ENCODE measurements at places on chromosomes 12 and 14.

- no peak for DNase-seq
These were observed 53.7 kb upstream of the GNPNAT1 start for GRCh38 chr14:52845081-52845480.

DNA sequence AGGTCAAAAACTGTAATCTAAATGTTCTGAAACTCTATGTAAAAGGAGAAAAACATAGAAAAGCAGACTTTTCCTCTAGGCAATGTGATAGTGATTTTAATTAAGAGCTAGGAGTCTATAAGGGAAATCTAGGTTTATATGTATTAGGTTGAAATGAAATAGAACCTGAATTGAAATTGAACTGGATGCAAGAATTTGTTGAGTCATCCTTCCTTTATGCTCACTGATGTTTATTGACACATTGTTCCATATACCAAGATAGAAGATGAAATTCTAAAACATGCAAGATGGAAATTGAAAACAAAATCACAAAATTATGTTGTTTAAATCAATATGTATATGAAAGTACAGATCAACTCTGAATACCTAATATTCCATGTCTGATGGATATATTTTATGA, 170.4 kb upstream of the FLRT2 start:
- DNase-seq: no peak

GRCh38 chr14:96926001-96926400, 128.8 kb downstream of the VRK1 start:
- DNase-seq: no peak

DNA sequence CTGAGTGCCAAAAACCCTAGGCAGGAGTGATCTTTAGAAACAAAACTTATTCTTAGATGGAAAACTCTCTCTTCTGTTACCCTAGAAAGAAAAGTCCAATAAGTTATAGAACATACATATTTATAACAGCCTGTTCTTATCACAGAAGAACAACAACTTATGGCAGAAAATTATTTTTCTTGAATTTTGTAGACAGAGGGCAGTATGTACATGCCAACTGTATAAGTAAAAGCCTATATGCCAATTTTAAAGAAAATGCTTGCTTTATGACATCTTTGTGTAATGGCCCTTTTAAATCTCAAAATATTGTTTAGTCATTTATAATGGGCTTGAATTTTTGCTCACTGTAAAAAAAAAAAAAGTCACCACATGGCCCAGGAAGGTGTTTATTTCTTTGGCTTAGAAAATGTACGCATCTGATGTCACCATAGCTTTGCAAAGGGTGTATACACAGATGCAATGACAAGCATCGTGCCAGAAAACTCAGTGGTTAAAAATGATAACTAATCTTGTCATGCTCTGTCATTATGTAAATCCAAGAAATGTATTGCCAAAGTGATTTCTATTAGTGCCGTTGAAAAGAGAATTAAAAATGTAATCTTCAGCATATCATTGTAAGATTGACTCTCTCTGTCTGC, 38.3 kb upstream of the GRIP1 start:
- peak; percentile 13 for DNase-seq

DNA sequence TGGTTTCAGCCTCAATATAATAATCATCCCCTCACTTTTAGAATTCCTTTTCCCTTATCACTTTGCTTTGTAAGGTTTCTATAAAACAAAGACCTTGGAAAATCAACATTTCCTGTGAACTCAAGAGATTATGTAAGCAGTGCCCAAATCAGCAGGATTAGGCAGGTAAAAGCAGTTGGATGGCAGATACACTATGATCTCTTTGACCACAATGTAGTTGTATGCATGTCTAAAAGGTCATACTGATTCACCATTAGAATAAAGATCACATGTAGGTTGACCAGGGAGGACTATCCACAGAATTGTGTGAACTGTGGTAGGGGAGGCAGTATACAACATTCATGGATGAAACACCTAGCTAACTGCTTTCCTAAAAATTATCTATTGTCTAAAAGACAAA, 57.5 kb downstream of the DENND5B start:
- no peak for DNase-seq

DNA sequence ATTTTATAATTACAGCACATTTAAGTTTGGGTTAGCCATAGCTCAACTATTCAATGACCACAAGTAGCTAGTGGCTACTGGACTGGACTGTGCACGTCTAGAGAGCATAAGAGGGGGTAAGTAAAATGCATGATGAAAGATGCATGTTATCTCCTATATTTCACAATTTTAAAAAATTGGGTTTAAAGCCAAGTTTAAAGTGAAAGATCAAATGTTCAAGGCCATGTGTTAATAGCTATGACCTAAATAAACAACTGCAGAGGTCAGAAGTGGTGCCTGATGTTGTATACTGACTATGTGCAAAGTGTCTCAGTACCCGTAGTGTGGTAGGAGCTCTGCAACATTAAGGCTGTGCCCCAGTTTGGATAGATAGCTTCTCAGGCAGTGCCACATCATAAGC, 48.2 kb downstream of the BMP4 start:
- DNase-seq: no peak

GRCh38 chr12:49932023-49932422, 18.5 kb upstream of the AQP2 start:
- no peak for DNase-seq

DNA sequence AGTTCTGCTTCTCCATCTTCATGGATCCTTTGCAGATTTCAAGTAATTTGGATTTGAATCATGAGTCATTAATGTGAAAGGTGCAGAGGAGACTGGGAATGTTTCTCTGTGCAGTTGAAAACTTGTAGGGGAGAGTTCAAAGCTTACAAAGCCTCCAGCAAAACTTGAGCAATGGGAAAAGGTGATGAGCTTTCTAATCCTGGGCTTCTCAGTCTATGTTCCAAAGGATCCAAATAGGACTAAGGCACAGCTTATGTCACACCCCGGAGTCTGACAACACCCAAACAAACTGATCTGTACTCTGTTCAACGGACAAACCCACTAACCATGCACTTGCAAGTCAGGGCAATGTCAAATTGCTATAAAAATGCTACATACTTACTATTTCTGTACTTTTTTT, 134.8 kb downstream of the DUSP6 start:
- DNase-seq: no peak

DNA sequence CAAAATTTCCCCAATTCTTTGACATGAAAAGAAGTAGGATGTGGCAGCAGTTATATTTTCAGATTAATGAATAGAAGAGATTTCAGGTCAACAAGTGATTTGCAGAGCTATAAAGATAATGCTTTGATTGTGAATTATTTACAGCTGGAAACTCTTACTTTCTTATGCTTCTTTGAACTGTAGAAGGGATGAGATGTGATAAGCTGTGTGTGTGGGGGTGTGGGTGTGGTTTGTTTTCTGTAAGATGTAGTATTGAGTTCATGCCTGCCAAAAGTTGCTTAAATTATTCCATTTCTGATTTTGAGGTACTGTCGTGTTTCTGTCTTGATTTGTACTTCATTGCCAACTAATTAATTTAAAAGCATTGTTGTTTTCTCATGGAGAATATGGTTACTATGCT, 22.7 kb downstream of the AEBP2 start:
- no peak for DNase-seq

- DNase-seq: no peak
These were observed 132.4 kb upstream of the CNTN1 start for GRCh38 chr12:40559865-40560264.

DNA sequence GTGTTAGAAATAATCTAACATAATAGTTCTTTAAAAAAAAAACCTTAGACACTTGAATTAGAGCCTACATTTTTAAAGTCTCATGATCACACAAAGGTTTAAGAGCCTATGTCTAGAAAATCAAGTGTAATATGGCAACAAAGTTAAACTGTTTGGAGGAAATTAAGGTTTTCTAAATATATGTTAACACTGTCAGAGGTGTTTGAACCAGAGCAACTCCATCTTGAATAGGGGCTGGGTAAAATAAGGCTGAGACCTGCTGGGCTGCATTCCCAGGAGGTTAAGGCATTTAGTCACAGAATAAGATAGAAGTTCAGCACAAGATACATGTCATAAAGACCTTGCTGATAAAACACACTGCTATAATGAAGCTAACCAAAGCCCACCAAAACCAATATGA, 12.4 kb downstream of the CPNE8 start:
- DNase-seq: no peak

DNA sequence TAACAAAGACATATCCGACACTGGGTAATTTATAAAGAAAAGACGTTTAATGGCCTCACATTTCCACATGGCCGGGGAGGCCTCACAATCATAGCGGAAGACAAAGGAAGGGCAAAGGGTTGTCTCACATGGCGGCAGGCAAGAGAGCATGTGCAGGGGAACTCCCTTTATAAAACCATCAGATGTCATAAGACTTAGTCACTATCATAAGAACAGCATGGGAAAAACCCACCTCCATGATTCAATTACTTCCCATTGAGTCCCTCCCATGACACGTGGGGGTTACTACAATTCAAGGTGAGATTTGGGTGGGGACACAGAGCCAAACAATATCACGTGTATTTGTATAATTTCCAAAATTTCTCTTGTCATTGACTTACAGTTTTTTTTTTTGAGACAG, 5.5 kb upstream of the LMNTD1 start:
- peak; percentile 26 for DNase-seq

DNA sequence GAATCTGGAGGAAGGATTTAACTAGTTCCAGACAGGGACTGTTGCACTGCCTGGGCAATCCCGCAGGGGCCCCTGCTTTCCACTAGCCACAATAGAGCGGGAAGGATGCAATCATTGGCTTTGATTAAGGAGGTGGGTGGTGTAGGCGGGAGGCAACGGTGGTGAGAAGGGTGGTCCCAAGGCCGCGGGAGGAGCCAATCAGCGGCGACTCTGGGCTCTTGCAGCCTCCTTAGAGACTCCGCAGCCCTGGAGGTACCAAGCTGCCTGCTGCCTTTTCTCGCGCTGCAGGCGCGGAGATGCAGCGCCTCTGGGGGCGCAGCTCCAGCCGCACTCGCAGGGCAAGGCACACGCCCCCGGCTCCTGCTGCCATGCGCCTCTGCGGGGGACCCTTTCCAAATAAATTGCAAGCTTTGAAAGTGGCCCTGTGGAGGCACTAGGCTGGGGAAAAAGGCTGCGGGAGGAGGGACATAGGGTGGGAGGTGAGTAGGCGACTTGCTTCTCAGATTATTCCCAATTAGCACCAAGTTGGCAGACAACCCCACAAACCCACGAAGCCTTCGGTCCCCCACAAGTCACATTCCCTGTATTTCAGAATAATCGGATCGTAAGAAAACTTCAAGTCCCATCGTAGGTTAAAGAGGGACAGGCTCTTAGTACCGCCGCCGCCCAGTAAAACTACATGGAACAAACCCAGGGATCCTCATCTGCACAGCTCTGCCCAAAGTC, 858 bp upstream of the KCNA1 start:
- DNase-seq: peak; percentile 72

GRCh38 chr12:119082496-119082895, 96.2 kb upstream of the HSPB8 start:
- DNase-seq: no peak

DNA sequence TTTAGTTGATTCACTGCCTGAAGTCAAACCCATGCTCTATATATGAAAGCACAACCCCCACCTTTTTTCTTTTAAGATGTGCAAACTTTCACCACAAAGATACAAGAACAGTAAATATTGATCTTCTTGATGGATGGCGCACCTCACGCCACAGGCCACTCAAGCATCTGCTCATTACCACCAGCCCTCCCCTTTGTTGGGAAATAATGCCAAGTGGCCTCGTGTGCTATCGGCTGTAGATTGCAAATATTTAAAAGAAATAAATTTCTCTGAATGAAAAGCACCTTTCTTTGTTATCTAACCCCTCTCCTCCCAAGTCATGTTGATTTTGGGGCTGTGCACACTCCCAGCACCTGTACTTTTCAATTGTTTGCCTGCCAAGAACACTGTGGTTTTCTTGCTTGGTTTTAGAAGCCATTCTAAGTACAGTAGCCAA, 122.7 kb downstream of the C12orf42 start:
- DNase-seq: no peak

- no peak for DNase-seq
These were observed 56.9 kb downstream of the AMN start for GRCh38 chr14:102979406-102979805.

GRCh38 chr14:55449116-55449515, 8.7 kb upstream of the TBPL2 start:
- DNase-seq: no peak

GRCh38 chr14:93958567-93959238, 17.7 kb downstream of the ASB2 start:
- no peak for DNase-seq

- DNase-seq: no peak
These were observed 72.5 kb upstream of the MYF6 start for GRCh38 chr12:80634903-80635302.

DNA sequence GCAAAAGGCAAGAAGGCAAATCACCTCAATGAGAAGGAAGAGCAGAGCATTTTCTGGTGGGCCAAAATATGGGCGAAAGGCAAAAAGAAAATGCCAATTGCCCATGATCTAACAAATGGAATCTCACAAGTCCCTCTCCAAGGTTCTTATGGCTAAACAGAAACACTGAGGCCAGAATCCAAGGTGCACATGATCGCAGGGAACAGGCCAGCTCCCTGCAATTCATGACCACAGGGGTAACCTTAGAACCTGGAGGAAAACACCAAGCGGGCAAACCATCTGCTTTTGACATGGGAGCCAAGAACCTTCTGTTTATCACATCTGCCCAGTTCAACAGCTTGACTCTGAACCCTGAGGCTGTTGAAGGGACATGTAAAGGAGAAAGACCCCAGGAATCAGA, 60.0 kb downstream of the NT5DC3 start:
- DNase-seq: no peak

DNA sequence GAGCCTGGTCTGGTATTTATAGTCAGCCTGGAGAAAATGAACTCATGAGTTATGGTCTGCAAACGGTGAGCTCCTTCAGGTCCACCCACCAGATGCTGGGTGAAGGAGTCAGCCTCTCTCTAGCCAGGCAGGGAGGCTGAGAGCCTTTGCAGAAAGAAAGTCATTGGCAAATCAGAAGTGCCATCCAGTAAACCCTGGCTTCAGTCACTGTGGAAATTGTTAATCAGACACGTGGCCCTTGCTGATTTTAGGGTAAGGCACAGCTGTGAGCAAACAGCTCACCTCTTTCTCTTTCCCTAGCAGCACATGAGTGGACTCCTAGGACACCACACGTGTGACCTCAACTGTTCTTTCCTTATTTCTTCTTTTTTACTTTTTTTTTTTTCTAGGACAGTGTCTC, 44.9 kb downstream of the CHST11 start:
- DNase-seq: no peak

DNA sequence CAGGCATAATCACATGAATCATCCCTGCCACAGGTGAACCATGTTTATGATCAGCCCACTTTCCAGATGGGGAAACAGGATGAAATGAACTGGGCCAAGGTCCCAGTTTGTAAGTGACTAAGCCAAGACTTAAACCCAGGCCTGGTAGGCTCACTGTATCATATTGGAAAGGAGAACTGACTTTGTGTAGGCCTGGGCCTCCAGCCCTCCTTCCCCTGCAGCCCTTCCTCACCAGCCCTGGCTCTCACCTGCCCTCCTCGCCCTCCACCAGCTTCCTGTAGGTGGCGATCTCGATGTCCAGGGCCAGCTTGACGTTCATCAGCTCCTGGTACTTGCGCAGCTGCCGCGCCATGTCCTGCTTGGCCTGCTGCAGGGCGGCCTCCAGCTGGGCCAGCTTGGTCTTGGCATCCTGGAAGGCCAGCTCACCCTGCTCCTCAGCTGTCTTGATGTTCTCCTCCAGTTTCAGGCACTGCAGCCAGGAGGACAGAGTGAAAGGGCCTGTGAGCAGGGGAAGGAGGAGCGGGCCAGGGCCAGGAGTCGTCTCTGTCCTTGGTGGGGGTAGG, 19.8 kb downstream of the KRT80 start:
- no peak for DNase-seq
